ENCODE measurements at places on chromosomes 1 and 21.

DNA sequence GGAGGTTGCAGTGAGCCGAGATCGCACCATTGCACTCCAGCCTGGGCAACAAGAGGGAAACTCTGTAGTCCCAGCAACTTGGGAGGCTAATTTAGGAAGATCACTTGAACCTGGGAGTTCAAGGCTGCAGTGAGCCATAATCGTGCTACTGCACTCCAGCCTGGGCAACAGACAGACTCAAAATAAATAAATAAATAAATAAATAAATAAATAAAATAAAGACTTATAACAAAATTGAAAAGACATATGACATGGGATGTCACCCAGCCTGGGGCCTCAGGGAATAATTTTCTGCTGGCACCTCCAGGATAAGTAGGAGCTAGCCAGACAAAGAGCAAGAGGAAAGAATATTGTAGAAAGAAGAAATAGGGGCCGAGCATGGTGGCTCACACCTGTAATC lies 77.9 kb upstream of the PUM1 start:
- DNase-seq: no peak

DNA sequence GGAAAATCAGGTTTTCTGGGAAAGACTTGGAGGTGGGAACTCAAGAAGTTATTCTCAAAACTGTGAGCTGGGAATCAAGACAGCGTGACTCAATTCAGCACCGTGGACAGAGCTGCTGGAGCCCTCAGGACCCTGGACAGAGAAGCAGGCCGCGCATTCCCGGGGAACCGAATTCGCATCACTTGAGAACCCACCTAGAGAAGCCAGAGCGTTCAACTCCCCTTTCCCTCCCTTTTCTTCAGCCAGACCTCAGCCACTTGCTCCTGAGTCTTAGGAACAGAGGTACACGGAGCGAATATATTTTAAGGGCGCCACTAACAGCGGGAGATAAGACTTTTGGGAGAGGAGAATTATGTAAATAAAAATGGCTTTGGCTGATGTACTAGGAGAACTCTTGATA lies 2.0 kb upstream of the LIN28A start:
- no peak for DNase-seq

DNA sequence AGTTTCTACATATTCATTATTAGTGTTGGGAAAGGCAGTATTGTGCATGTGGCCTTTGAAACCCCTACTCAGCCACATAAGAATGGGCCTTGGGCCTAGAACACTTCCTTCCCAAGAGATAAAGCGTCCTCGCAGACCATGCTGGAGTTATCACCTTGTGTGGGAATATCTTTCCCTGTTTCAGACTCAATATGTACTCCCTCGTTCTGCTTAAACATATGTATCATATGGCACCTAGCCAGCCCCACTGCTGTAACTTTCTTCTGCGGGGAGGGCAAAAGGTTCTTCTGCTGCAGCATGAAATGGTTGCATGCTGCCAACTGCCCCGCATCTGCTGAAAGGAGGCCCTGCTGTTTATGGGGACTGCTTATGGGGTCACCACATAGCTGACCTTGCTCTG lies 92.0 kb downstream of the CRB1 start:
- no peak for DNase-seq

DNA sequence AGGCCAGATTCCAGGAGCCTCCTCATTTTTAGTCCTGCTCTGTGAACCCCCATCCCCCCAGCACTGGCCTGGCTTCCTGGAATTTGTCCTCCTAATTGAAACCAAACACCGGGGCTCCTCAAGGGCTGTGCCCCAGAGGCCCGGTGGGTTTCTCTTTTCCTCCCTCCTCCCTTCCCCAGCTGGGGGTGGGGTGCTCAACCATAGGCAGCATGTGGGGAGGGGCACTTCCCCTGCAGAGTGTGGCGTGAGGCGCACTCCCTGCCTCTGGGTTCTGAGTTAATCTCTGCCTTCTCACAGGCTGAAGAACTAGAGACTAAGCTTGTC lies 67.5 kb upstream of the ACOT11 start:
- peak; percentile 40 for DNase-seq

GRCh38 chr1:185785586-185785985 lies 51.4 kb downstream of the HMCN1 start:
- DNase-seq: no peak

DNA sequence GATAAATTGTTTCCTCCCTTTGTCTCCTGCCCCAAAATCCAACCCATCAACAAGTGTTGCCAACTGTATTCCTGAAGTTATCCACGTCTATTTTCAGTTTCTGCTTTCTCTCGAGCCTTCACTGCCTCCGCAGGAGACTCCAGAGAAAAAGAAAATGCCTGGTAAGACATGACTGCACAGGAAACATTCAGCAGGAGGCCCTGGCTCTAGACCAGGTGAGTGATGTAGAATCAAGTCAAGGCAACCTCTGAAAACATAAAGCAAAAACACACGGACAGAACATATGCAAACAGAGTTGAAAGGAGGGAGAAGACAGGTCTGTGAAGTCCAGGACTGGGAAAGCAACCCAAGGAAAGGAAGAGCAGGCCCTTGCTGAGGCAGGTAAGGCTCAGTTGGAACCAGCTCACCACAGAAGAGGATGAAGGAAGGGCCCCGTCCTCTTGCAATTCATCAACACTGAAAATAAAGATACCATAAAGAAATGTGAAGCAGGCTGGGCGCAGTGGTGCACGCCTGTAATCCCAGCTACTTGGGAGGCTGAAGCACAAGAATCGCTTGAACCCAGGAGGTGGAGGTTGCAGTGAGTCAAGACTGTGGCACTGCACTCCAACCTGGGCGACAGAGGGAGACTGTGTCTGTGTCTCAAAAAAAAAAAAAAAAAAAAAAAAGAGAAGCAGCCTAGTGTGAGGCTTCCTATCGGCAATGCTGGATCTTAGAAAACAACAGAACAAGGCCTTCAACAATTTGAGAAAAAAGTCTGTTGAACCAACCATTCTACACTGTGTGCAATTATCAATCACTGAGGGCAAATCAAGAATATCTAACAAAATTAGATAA lies 8.8 kb downstream of the NOL9 start:
- DNase-seq: no peak

DNA sequence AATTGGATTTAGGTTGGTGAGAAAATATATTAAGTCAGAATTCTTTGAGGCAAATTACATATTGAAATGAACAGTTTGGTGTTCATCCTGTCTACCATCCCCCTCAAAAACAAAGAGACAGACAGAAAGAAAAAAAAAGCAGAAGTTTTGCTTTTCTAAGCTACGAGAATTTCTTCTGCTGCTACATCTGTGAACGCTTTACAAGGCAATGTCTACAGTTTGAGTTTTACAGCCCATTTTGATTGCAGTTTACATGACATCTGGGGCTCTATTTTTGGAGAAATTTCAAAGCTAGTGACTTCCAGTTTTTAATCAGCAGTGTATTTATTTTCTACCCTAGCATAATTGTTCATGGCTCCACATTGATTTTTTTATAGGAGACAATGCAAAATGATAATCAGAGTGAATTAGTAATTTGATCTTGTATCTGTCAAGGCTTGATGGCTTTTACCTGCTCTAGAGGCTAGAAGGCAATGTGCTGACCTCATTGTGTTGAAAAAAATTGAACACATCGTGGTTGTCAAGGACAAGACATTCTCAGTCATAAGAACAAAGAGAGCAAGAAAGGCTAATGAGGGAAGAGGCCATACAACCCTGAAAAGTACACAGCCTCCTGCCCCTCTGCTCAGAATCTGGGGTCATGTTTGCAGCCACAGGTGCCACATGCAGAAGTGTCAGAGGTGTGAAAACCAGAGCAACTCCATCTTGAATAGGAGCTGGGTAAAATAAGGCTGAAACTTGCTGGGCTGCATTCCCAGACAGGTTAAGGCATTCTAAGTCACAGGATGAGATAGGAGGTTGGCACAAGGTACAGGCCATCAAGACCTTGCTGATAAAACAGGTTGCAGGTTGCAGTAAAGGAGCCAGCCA lies 201.0 kb upstream of the CAMK1G start:
- no peak for DNase-seq

DNA sequence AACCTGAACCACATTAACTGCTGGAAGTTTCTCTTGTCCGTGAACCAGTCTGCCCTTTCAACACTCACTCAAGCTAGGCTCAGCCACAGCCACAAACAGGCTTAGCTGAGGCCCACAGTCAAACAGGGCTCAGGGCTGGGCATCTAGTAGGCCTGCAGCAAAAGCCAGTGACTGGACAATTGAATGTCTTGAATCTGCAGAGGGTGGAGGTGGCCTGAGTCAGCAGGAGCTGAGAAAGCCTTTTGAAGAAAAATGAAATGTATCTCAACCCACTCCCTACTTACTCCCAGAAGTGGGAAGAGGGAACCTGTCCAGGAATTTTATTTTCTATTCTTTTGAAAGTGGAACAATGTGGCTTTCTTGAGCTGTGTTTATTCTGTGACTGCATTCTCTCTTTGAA lies 95.4 kb downstream of the PTPRU start:
- DNase-seq: no peak

GRCh38 chr1:21614419-21615115 lies 54.6 kb downstream of the RAP1GAP start:
- DNase-seq: no peak

- DNase-seq: no peak
Measured at GRCh38 chr1:206540044-206540780, 32.9 kb downstream of the RASSF5 start.

Data from SK-N-SH (cell line).